ENCODE measurements at places on chromosomes 5 and 9.

- DNase-seq: peak; percentile 35
Observed at GRCh38 chr5:147756566-147756965, 26.0 kb downstream of the JAKMIP2 start.

DNA sequence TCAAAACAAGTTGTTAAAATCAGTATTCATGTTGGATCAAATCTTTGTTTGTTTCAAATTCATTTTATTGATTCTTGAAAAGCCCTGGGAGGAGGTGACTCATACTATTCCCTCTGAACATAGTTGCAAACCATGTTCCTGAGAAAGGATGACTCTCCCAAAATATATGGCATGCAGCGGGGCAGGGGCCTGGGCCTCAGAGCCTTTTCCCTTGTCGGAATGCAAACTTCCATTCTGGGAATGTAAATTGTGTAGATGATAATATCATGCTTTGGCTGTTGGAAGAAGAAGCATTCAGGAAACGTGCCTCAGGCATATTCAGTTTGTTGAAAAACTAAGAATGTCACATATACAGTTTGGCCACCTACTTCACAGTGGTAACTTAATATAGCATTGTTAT lies 242.0 kb downstream of the AUH start:
- no peak for DNase-seq

- no peak for DNase-seq
Observed at GRCh38 chr9:120303519-120303918, 276.4 kb downstream of the CDK5RAP2 start.

- DNase-seq: no peak
Observed at GRCh38 chr5:95779611-95780010, 42.9 kb downstream of the GLRX start.

GRCh38 chr9:136665111-136665703 lies 2.5 kb downstream of the EGFL7 start:
- peak; percentile 78 for DNase-seq

- DNase-seq: no peak
Observed at GRCh38 chr5:166961913-166962312, 1329.5 kb upstream of the WWC1 start.

- DNase-seq: no peak
Observed at GRCh38 chr9:117151716-117152115, 263.1 kb downstream of the ASTN2 start.

DNA sequence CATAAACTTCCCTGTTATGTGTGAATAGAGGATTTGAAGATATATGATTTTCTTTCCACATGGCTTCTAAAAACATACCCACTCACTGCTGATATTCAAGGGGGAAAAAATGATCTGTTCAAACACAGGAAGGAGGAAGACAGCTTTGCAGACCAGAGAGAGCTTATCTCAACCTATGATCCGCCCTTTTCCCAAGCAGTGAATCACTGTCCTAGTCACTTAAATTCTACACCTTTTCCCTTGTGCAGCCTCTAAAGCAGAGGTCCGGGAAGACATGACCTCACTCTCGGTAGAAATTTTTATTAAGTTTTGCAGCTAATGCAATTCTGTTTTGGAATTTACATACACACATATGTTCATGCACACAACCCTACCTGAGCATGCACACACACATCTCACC lies 197.2 kb downstream of the DIRAS2 start:
- DNase-seq: no peak

- DNase-seq: no peak
Observed at GRCh38 chr5:59842999-59843398, 50.5 kb downstream of the PDE4D start.

GRCh38 chr9:16246785-16247184 lies 623.7 kb downstream of the BNC2 start:
- DNase-seq: no peak

GRCh38 chr9:77435688-77436087 lies 212.4 kb downstream of the GNA14 start:
- DNase-seq: no peak

- DNase-seq: no peak
Observed at GRCh38 chr5:116272281-116272941, 187.6 kb downstream of the COMMD10 start.

- DNase-seq: no peak
Observed at GRCh38 chr9:79215821-79216220, 355.9 kb upstream of the TLE4 start.
